ENCODE measurements at places on chromosomes 11 and 22.

DNA sequence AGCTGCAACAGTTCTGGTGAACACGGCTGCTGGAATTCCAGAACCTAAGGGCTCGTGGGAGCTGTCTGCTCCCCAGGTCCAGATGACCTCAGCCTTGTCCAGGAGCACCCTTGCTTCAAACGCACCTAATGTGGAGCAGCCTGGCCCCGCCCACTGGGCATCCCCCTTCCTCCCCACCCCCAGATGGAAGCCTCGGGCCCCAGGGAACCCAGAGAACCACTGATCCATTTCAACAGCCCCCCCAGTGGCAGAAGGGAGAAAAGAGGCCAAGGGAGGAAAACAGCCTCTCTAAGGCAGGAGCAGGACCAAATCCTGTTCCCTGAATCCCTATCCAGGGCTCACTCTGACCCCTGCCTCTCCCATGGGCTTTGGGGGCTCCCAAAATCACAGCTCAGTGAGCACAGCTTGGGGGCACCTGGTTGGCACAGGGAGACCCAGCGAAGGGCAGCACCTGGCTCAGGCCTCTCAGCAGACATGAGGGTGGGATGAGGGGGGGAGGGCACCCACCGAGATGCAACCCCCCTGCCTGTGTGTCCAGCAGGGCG lies 1.2 kb downstream of the CYTH4 start:
- DNase-seq: peak; percentile 36

- no peak for DNase-seq
Observed at GRCh38 chr22:38835888-38836301, 7.9 kb downstream of the NPTXR start.

GRCh38 chr22:31093086-31093850 lies 12.2 kb downstream of the SMTN start:
- no peak for DNase-seq

DNA sequence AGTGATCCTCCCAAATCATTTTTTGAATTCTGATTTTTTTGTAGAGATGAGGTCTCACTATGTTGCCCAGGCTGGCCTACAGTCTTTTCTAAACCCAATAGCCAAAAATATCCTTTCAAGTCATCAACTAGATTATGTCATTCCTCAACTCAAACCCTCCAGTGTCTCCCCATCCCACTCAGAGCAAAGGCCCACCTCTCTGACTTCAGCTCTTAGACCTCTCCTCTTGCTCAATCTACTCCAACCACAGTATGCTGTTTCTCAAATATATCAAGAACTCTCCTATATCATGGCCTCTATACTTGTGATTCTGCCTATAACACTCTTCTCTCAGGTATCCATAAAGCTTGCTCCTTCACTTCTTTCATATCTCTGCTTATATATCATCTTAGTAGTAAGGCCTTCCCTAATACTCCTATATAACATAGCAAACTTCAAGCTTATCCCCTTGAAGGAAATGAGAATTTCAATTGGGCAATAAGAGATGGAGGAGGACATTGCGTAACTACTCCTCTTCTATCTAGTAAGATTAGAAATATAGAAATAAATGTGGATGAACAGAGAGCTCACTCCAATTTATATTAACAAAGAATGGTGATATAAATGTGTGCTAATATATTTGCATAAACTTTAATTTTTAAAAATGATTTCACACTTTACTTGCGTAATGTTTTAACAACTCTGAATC lies 24.5 kb downstream of the DLG2 start:
- no peak for DNase-seq

GRCh38 chr11:71998649-71999310 lies at the start of gene IL18BP:
TSS of gene IL18BP (plus strand) at chr11:71998909. CDS start at chr11:71999985, 1,076 bp downstream.
- peak; percentile 68 for DNase-seq

DNA sequence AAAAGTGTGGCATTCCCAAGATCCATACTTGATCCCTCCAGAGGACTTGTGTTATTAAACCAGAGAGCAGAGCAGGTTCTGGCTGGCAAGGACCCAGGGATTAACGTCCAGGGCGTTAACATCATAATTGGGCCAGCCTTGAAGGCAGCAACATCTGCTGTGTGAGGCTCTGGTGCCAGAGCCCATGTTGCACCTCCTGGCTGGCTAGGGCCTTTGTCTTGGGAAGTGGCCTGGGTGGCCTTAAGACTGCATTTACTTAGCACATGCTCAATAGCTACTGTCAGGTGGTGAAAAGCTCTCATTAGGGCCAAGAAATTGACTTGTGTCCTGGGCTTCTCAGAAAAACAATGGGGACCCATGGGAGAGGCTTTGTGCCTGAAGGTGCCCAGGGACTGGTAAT lies 66.6 kb downstream of the CACNG2 start:
- DNase-seq: no peak

GRCh38 chr22:41775976-41776375 lies 24.5 kb upstream of the CCDC134 start:
- DNase-seq: no peak

- DNase-seq: no peak
Observed at GRCh38 chr22:28894334-28894733, 11.0 kb downstream of the ZNRF3 start.

DNA sequence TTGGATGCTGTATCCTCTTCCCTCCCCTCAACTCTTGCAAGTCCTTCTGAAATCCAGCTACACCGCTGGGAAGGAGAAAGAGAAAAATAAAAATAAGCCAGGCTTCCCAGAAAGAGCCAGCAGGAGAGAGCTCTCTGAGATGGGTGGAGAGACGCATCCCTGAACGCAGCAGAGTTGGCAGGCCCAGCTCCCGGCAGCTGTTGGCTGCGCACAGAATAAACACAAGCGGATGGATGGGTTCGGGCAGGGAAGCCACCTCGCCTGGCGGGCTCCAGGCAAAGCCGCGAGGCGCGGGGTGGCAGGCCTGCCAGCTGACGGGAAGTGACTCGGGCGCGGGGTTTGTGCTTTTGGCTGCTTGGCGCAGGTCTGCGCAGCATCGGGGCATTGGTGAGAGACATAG lies 537.7 kb downstream of the MIAT start:
- no peak for DNase-seq

DNA sequence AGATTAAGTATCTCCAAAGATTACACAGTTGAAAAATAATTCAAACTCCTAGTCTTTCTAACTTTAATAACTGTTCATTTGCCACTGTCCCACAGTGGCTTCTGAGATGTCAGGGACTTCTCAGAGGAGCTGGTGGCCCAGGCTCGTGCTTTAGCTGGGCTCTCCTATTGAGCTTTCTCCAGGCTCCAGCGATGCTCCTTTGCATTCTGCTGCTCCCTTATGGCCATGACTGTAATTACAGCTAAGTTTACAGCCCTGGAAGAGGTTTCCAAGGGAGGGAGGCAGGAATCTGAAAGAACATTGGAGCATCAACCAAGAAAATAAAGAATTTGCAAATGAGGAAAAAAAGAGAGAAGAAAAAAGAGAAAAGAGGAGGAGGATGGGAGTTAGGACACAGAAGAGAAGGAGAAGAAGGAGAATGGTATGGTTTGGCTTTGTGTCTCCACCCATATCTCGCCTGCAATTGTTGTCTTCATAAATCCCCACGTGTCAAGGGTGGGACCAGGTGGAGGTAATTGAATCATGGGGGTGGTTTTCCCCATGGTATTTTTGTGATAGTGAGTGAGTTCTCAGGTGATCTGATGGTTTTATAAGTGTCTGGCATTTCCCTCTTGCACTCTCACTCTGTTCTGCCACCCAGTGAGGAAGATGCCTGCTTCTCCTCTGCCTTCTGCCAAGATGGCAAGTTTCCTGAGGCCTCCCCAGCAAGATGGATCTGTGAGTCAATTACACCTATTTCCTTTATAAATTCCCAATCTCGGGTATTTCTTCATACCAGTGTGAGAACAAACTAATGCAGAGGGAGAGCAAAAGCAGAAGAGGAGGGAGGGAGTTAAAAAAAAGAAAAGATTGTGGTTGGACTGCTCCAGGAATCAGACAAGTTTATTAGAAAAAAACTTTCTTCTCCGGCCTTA lies 857.0 kb downstream of the KCNA4 start:
- no peak for DNase-seq

DNA sequence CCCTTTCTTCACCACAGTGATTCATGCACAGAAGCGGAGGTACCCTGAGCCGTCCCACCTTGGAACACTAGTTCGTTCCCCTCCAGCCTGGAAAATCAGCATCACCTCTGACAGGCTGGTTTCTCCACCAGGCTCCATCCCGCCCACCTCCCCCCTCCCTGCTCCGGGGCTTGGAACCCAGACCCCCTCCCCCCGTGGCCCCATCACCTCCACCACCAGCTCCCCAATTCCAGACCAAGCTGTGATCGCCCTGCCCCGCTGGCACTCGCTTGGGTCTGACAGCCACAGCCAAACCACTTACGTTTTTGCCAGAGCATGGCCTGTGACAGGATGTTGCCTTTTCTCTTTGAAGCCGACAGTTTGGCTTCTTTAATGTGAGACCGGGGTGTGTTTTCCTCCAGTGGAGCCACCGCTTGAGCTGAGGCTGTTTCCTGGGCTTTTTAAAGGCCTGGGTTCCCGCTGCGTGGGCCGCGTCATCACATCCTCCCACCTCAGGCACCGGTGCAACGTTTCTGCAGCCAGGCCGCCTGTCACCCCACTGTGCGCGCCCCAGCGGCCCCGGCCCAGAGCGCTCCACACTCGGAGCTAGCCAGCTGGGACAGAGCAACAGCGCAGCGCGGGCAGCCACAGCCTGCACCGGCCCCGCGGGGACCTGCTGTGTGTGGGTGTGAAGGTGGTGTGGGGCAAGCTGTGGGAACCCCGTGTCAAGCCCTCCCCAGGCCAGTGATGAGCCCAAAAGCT lies at the start of gene POU2AF1:
Gene POU2AF1, minus strand, starts transcription at position 415 of the 741 bp plus-strand sequence. Its CDS starts 98 bp downstream, at position 317.
- peak; percentile 67 for DNase-seq

DNA sequence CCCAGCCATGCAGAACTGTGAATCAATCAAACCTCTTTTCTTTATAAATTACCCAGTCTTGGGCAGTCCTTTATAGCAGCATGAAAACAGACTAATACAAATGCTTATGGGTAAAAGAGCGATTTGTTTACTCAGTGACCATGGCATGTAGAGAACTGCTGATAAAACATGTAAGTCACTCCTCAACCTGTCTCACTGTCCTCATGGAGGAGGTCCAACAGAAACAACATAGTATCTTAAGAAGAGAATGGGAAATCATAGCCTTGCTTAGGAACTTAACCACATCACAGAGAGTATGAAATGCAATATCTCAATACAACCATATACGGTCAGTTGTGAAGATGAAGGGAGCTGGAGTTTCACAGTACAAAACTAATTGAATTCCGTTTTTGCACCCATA lies 1734.0 kb upstream of the RAG2 start:
- no peak for DNase-seq

- DNase-seq: no peak
Observed at GRCh38 chr11:27234043-27234668, 128.9 kb downstream of the CCDC34 start.

All from CD4-positive, alpha-beta T cell treated with Interleukin-1 beta for 1 hour (primary cell).